Stimulated activated CD4-positive, alpha-beta T cell treated with anti-CD3 and anti-CD28 coated beads, Interleukin-2, amount 100 ng/mL, for 48 hours (primary cell): ENCODE measurements at places on chromosomes 3 and 15.

GRCh38 chr15:88300089-88300488 lies 43.5 kb upstream of the NTRK3 start:
- DNase-seq = no peak

DNA sequence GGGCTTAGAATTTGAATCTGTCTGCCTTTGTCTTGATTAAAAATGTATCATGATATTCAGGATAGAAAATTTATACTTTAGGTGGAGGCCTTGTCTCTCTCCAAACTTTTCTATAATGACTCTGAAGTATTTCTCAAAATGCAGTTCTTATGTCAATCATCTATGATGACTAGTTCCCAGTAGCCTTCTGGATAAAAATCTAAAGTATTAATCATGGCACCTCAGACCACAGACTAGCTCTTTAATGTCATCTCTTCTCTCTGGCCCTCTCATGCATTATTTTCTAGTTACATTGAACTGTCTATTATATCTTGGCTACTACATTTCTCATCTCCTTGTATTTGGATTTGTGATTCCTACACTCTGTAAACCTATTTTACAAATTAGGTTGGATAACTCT lies 96.9 kb downstream of the ZPLD1 start:
- DNase-seq = no peak

- DNase-seq = no peak
These were observed 180.4 kb upstream of the CTNNB1 start for GRCh38 chr3:41018855-41019254.

DNA sequence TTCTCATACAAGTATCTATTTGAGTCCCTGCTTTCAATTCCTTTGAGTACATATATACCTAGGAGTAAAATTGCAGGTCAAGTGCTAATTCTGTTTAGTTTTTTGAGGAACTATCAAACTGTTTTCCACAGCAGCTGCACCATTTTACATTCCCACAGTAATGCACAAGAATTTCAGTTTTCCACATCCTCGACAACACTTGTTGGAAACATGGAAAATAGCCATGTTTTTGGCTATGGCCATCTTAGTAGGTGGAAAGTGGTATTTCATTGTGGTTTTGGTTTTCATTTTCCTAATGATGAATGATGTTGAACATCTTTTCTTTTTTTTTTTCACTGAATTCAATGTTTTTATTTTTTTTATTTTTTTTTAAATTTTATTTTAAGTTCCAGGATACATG lies 44.4 kb upstream of the TNFAIP8L3 start:
- no peak for DNase-seq

DNA sequence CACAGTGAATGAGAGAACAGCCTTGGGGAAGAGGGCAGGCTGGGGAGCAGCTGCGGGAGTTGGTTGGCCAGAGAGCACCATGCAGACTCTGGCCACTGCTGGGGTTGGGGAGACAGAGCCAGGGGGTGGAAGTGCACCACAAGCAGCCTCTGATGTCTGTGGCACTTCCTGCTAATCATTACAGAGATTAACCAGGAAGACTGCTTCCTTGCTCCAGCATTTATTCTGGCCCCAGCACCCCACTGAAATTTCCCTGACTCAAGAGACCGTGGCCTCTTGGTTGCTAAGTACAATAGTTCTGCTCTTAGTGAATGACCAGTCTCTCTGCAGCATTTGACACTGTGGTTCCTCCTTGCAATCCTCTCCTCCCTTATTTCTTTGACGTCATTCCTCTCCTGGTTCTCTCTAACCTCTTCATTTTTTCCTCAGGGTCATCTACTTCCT lies 266.2 kb upstream of the ROPN1 start:
- no peak for DNase-seq

GRCh38 chr3:192516820-192517219 lies 210.5 kb downstream of the FGF12 start:
- no peak for DNase-seq

GRCh38 chr3:64438812-64439211 lies 213.5 kb upstream of the PRICKLE2 start:
- no peak for DNase-seq

DNA sequence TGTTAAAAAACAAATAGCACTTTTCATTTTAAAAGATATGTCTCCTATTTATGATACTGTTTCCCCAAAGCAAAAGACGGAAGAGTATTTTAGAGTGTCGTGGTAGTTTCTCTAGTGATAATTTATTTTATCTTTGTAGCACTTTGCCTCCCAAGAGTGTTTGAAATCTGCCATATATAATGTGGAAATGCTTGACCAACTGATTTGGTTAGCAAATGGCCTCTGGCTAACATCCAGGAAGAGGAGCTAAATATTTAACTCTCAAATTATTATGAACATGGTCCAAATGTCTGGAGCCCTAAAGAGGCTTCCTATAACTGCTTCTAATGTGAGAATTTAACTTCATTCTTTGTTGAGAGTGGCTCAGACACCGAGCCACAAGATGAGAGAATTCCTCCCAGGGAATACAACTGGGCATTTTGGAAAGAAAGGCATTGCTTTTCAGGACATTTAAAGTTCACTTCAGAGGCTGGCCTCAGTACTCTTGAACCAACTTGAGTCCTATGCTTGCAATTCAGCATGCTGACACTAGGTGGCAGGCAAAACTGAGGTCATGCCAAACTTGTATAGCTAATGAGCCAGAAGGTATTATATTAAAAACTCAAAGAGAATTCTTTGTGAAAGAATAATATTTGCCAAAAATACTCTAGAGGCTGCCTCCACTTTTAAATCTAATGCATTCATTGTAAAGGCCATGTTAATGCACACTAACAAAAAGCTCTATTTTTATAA lies 104.5 kb downstream of the RARB start:
- peak; percentile 36 for DNase-seq

- no peak for DNase-seq
These were observed 120.8 kb downstream of the RPL22L1 start for GRCh38 chr3:170749185-170749584.

DNA sequence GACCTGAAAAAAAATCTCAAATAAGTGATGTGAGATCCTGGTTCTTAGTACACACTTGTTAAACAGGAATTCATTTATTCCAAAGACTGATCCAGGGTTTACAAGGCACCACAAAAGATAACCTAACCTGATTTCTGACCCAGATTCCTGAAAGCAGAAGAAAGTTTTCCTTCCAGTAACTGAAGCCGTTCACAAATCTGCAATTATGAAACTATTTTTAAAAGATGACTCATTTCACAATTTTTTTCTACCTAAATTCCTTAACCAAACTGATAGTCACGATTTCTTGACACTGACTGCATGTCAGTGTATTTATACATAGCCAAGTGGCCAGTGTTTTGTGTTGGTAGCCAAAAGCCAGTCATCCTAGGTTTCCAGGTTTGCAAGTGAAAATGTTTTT lies 17.1 kb downstream of the SLC9A9 start:
- no peak for DNase-seq

DNA sequence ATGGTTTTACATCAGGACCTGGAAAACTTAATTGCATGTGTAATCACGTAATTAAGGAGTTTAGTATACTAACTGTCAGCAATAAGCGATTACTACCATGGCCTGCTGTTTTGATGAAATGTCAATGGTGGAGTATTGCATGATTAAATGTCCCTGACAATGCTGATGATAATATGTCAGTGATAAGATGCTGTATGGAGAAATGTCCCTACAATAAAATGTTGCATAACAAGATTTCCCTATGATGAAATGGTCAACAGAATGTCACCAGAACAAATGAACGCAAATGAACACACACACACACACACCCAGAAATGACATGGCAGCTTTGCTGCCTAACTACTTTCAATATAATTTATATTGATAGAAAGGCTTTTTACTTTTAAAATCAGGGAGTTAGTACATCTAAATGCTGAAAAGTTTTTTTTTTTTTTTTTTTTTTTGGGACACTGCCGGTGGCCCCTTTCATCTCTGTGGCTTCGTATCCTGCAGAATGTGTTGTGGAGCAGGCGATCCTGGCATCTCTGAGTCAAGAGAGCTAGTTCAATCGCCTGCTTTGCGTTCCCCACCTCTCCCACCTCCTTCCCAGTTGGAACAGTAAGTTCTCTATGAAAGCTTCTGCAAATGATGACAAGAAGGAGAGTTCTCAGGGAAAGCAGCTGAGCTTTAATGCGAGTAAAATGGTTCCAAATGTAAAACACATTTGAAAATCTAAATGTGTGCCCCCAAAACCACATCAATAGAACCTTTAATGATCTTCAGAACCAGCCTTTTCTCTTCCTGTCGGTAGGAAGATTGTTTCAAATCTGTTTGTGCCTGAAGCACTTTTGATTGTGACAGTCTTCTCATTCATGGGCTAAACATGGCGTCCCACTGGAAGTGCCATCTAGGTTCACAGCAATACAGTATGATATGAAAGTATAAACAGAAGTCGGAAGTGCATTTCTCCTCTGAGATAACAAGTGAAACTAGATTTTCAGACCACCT lies 170.1 kb upstream of the GBE1 start:
- no peak for DNase-seq

DNA sequence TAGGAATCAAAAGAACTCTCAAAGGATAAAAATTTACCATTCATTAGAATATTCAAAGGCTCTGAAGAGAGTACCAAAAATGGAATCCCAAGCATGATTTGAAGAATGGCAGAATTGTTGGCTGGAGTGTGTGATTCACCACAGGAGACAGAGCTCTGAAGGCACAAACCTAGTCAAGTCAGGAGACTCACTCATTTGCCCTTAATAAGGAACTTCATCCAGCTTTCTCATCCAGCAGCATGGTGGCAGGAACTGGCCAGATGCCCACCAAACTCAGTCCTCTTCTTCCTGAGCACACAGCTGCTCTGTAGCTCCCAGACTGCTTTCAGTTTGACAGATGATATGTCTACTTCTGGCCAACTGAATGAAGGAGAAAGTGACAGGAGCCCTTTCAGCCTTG lies 16.5 kb upstream of the HEG1 start:
- no peak for DNase-seq

- DNase-seq = no peak
These were observed 91.8 kb downstream of the ATP10A start for GRCh38 chr15:25771338-25771706.

DNA sequence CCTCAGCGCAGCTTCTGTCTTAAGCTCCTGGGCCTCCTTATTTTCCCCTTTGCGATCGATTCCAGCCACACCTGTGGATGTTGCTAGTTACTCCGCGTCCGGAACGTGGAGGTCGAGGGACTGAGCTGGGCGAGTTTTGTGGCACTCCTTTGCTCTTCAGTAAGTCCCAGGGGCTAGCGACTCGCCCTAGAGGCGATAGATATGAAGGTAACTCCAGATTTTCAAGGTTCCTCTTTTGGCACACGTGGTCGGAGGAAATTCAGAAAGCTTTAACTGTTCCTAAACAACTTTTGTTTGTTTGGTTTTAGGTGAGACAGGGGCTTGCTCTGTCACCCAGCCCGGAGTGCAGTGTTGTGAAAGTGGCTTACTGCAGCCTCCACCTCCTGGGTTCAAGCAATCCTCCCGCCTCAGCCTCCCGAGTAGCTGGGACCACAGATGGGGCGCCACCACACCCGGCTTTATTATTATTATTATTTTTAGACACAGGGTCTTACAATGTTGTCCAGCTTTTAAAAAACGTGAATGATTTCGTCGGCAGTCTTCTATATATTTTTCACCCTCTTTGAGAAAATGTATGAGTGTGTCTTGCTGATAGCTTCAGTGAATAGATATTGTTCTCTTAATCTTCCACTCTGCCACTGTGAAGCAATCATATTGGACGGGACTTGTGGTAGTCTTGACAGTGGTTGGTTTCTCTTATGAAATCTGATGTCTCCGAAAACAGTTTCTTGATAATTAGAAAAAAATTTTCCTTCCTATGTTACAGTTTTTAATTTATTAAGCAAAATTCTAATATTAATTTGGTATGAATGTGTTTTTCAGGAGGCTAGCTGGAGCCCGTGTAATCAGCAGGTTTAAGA lies 785 bp downstream of the MFSD1 start:
- DNase-seq = no peak

- DNase-seq = no peak
These were observed 19.8 kb upstream of the NUDT16 start for GRCh38 chr3:131361464-131362421.

- no peak for DNase-seq
These were observed 88.6 kb upstream of the TTBK2 start for GRCh38 chr15:43009206-43009605.

GRCh38 chr15:64158363-64159134 lies 4.3 kb downstream of the PPIB start:
- DNase-seq = no peak

DNA sequence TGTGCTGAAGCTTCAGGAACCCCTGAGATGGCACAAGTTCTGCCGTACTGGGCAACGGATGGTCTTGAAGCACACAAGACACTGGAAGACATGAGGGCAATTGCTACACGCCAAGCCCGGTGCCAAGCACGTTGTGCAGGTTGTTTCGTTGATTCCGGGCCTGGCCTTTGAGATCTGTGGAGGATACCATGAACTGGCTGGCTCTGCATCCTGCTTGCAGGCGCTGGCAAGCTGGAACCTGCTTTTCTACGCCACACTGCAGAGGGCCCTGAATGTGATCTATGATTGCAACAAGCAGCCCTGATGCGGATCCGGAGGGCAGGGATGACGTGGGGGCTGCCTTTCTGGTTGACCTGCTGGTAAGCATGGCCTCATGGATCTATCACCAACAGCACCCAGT lies 262.5 kb upstream of the ATP10A start:
- no peak for DNase-seq

DNA sequence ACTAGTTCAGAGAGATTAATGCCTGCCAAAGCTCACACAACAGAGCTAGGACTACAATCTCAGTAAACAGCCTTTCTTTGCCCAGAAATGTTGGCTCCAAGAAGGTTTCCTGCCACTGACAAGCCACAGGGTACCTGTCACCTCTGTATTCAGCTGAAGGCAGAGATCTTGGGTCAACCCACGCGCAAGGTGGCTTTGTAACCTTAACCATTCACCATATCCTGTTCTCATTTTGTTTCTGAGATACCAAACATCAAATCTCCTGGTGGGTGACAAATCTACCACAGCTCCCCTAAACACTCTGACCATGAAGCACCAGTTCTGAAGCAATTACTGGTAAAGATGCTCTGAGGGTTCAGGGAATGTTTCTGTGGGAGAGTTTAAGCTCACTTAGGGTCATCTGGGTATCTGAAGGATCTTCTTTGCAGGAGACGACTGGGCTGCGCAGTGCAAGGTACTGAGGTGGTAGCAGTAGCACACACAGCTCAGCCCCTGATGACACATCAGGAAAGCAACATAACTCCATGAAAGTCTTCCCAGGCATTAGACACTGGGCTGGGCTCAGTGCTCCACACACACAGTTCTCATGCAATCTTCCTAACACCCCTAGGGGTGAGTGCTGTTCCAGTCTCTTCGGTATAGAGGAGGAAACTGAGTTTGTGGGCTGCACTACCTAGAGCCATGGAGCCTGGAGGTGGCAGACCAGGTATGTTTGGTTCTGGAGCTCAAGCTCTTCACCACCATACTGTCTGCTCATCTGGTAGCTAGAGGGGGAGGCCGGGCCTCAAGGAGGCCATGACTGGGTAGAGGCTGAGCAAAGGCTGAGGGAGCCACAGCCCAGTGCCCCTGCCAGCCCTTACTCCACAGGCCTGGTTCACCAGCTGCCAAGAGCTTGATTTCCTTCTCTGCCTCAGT lies 7.7 kb downstream of the CXCR6 start:
- peak; percentile 26 for DNase-seq

GRCh38 chr15:78959360-78959759 lies 14.5 kb upstream of the CTSH start:
- no peak for DNase-seq
